Fibroblast of upper back skin (primary cell): ENCODE measurements at places on chromosomes 1 and 21.

GRCh38 chr1:99877568-99877967 lies 27.4 kb downstream of the AGL start:
- DNase-seq, result no peak

DNA sequence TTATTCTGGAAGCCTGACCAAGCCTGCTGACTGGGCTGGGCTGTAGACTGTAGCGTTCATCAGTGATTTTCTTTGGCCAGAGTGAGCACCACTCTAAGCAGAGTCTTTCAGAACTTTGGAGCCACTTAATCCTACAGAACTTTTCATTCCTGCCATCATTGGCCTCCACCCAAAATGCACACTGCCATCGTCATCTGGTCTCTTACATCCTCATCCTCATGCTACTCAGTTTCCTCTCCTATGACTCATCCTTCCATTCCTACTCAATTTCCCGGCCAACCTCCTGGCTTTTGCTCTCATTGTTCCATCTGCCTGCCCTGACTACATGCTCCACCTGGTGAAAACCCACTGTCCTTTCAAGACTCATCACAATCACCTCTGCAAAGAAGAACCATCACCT lies 233.8 kb upstream of the USP25 start:
- peak; percentile 9 for DNase-seq

DNA sequence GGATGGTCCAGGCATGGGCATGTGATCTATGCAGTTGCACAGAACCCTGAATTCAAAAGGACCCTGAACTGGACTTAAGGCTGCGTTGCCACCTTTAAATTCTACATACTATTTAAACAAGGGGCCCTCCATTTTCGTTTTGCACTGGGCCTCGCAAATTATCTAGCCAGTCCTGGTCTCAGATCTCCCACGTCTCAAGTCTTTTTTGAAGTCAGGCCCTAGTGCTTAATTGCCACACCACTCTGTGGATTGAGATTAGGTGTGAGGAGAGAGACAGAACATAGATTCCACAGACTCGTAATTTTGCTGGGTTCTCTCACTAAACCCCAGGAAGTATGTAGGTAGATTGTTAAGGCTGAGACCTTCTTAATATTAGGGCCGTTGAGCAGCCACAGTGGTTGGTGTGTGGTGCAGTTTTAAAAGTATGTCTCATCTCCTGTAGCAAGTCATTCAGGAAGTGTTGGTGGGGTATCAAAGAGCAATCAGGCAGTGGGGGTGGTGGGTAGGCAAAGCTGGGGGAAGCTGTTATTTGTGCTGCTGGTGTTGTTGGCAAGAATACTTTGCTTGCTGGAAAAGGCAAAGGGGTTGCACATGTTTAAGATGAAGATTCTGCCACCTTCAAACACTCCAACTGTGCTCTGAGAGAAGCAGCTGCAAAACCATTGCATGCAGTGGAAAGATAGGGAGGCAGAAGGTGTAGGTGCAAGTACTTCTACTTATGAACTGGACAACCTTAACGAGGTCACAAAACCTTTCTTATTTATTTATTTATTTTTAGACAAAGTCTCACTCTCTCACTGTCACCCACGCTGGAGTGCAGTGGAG lies 11.2 kb downstream of the CD84 start:
- DNase-seq, result no peak

DNA sequence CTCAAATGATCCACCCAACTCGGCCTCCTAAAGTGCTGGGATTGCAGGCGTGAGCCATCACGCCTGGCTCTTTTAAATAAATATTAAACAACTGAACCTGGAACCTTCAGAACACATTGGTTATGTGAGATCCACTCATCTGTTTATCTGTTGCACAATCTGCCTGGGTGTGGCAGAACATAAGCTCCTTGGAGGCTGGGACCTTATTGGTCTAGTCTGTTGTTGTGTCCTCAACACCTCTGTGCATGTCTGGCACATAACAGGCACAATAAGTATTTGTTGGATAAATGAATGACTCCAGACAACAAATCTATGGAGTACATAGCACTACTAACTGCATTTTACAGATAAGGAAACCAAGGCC lies 4.1 kb upstream of the NBL1 start:
- DNase-seq, result no peak

GRCh38 chr21:33014331-33014730 lies 11.4 kb upstream of the OLIG2 start:
- DNase-seq, result no peak

DNA sequence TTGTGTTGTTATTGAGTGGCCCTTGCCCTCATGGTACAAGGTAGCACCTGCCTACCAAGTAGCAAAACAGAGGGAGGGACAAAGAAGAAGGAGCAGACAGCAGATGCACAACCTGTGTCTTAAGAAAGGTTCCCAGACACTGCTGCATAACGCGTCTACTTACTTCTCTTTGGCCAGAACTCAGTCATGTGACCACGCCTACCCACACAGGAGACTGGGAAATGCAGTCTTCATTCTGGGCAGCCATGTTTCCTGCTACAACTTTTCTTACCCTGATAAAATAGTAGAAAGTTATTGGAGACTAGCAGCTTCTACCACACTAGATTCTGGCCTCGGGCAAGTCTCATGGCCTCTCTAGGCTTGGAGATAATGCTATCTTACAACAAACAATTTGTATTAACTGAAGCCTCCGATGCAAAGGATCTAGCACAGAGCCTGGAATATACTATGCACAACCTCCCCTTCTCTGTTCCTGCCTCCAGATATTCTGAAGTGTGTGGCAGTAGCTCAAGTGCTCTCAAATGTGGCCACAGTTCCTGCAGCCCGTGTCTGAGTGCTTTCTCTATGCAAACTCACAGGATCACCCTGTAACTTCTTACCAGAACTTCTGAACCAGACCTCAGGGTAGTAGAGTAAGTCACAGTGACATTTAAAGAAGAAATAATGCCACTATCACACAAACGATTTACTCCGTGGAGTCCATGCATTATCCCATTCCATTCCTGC lies 34.1 kb upstream of the BTG2 start:
- DNase-seq, result peak; percentile 67

DNA sequence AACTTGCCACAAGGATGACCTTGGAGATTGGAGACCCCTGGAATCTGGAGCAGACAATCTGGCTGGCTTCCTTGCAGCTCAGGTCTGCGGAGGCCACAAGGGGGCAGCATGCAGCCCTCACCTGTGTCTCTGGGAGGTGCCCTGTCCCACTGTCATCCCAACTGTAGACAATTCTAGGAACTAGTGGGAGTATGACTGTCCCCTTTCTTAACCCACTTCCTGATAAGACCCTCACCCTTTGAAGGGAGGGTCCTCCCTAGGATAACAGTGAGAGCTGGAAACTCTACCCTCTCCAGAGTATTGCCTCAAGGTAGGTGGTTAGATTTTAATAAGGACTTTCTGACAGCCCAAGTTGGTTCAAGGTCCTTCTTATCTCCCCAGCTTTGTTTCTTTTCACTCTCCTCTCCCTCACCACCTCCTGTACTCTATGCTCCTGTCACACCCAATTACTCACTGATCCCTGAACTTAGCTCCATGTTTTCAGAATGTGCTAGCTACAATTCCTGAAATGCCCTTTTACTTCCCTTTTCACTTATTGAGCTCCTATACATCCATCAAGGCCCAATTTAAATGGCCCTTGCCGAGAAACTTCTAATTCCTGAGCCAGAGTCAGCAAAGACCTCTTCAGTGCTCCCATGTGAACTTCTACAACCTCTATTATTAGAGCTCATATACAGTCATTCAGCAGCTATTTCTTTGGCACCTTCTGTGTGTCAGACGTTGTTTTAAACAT lies 9.2 kb upstream of the KCNQ4 start:
- peak; percentile 23 for DNase-seq

- DNase-seq, result no peak
Observed at GRCh38 chr1:37497832-37498231, 16.7 kb downstream of the MEAF6 start.

DNA sequence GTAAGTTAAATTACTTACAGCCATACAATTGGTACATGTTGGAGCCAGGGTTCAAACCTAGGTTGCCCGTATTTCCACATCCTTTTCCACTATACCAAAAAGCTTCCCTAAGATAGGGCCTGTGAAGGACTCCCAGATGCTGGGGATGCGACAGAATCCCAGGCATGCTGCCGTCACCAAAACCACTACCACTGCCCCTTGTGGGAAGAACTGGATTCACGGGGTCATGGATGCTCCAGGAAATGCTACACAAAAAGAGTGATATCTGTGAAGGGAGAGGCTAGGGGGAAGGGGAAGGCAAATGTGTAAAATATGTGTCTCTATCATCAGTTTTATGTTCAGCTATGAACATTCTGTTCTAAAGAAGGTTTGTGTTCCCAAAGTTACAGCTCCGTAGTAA lies 133.9 kb upstream of the IVNS1ABP start:
- DNase-seq, result no peak

GRCh38 chr1:163144418-163144817 lies 58.3 kb downstream of the RGS5 start:
- no peak for DNase-seq

DNA sequence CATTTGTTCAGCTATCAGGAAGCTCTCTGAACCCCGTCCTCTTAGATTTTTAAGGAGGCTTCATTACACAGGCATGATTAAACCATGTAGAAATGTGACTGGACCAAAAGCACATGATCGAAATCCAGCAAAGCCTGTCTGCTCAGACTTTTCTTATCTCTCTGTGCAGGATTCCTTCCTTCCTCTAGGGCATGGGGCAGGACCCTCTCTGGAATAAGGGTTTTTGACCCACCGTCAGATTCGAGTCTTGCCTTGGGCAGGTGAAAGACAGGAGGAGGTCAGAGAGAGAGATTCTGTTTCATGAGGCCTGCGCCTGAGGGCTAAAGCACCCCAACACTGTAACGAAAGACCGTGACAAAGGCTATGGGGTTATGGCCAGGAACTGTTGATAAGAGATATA lies 136.8 kb downstream of the RHOU start:
- DNase-seq, result no peak

DNA sequence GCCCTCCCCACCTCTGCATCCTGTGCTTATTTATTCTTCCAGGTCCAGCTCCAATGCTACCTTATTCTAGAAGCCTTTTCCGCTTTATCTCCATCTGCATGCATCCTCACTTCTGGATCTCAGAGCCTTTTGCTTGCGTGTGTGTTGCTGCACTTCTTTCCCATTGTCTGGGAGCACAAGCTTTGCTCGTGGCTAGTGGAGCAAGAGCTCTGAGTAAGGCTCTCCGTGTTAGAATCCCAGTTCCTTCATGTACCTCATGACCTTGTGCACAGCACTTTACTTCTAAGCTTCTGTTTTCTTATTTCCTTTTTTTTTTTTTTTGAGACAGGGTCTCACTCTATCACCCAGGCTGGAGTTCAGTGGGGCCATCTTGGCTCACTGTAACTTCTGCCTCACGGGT lies 140.0 kb upstream of the POU3F1 start:
- DNase-seq, result no peak

- no peak for DNase-seq
Observed at GRCh38 chr1:19372136-19372514, 60.0 kb downstream of the SLC66A1 start.

GRCh38 chr1:110218739-110219138 lies 8.6 kb downstream of the KCNC4 start:
- no peak for DNase-seq

DNA sequence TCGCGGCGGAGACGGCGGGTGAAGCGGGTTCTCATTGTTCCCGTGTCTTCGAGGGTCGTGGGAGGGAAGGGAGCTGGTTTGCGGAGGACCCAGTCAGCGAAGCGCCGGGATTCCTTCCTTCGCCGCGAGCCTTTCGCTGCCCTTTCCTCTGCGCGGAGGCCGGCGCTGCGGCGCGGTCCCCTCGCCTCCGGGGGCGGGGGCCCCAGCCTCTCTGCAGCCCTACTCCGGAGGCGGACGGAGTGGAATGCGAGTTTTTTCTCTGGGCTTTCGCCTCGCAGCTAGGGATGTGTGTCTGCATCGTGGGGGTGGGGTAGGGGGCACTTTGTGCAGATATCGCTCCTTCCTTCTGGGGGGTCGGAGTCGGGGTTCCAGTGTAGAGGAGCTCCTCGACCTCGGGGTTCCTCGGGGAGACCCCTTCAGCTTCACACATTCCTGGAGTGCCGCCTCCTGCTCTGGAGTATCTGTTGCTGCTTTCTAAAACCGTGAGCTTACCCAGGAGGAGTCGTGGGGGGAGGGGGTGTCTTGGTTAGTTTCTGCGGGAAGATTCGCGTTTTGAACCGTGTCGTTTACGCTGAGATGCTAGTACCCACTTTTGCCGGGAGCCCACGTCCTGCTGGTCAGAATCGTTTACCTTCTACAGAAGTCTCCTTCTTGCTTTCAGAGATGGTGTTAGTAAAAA lies 595 bp downstream of the RNF2 start:
- peak; percentile 32 for DNase-seq

- no peak for DNase-seq
Observed at GRCh38 chr1:117572546-117572945, 33.3 kb upstream of the TENT5C start.

DNA sequence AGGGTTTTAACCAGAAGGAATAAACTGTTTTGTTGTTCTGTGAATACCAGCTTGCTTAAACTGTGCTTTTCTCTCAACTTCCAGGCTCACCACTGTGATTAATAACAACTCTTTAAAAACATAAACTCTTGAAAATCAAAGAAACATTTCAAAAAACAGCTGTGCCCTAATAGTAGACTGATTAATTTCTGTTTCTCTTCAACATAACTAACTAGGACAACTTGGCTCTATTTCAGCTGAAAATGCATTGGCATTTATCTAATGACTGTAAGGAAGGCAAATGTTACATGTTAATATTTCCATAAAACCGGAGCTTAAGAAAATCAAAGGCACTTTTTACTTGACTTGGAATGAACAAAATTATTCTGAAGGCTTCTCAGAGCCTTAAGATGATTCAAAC lies 656.1 kb upstream of the NEGR1 start:
- DNase-seq, result no peak

- no peak for DNase-seq
Observed at GRCh38 chr1:41790351-41790750, 128.4 kb downstream of the HIVEP3 start.

DNA sequence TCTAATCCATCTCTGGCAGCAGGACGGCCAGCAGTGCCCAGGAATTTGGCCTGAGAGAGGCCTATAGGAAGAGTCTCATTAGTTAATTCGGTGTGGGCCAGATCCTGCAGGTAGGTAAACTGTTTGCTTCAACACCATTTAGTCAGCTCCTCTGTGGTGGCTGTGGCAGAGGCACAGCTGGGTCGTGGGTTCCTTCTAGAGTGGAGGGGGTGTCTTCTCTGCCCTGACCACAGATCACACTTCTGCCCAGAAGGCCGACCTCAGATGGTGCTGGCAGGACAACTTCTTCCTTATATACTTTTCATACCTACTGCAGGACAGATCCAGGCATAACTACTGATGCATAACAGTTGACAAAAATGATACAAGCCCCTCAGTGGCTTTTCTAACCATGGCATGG lies 281.4 kb downstream of the RPS6KC1 start:
- DNase-seq, result no peak
